ENCODE measurements at places on chromosomes 4 and X.

GRCh38 chrX:132491191-132491590 is 2.4 kb upstream of the MBNL3 start:
- DNase-seq, result no peak

- DNase-seq, result no peak
These were observed 54.7 kb downstream of the OTC start for GRCh38 chrX:38407126-38407525.

DNA sequence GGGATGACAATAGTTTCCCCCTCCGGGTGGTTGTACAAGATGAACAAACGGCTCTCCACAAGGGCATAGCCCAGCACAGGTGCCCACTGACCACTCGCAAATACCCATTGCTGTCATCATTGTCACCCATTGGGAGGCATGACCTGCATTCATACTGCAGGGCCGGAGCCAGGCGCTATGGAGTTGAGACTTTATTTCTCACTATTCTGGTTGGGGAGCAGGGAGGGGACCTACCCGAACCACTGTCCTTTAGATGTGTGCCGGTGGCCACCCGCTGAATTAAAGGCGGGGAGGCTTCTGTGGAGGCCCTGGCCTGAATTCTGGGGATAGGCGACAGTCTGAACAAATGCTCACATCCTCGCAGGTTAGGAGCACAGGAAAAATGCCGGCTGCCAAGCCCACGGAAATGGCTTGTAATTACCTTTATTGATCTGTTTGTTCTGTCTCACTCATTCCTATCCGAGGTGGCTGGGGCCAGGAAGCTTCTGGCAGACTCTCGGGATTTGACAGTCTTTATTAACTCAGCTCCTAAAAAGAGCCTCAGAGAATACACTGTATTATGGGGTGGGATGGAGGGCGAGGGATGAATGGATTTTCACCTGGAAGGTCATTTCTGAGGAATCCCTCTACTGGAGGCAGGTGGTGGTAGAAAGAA is 125.1 kb upstream of the PSAPL1 start:
- no peak for DNase-seq

DNA sequence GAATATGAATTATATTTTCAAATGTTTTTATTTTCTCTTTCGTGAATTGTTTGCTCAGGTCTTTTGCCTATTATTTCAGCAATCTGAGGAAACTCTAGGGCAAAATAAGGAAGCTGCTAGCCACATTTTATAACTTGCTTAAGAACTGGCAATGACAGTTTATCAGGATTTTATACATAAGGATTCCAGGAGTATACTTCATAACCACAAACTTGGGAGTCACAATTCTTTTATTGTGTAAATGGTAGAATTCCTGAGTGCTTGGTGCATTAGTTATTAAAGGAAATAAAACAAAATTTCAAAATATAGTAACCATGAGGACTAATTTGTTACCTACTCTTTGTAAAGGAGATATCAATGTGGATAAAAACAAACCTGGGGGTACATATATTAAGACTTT is 54.4 kb downstream of the PALLD start:
- DNase-seq, result no peak

DNA sequence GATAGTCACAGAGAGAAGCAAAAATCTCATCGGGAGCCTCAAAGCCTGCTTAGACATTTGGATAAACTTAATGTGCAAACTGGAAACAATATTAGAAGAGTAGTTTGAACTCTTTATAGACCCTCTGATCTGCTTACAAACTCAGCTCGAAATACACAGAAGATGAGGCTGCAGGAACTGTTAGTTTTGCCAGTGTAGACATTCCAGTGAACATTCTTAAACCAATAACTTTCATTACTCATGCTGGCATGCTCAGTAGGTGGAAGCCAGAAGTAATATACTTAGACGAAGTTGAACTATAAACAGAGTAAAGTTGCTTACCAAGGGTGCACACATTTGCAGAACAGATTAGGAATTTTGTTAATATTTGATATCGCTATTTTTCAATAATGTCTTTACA is 303.5 kb downstream of the ANKRD50 start:
- no peak for DNase-seq

- no peak for DNase-seq
These were observed 212.6 kb upstream of the LCORL start for GRCh38 chr4:18234108-18234507.

- DNase-seq, result no peak
These were observed 109.3 kb downstream of the MAGEC2 start for GRCh38 chrX:142095651-142096245.

DNA sequence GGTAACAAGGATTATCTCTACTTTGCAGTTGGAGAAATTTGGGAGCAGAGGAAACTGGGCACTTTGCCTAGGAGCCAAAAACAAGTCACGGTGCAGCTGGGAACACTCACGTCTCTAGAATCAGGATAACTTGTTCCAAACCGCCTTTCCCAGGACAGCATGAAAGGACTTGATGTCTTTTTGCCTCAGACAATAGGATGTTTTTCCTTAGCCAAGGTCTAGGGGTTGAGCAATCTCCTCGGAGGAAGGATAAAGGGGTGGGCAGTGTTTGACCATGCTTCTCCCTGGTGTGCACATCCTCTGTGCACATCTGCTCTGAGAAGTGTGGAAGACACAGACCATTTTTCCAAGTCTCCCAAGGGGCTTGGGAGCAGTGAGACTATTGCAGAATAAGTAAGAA is 1.7 kb upstream of the SPARCL1 start:
- DNase-seq, result no peak

DNA sequence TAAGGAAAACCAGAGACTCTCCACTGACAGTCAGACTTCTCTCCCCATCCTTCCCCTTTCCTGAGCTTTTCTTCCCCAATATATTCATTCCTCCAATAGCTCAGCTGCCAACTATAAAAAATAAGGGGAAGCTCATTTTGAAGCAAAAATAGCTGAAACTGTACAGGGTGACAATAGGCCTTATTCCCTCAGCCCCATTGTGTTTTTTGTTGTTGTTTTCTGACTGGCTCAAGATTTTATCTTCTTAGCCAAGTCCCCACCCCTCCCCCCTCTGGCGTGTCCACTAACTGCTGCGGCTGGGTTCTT is 26.2 kb downstream of the PRPS1 start:
- no peak for DNase-seq

DNA sequence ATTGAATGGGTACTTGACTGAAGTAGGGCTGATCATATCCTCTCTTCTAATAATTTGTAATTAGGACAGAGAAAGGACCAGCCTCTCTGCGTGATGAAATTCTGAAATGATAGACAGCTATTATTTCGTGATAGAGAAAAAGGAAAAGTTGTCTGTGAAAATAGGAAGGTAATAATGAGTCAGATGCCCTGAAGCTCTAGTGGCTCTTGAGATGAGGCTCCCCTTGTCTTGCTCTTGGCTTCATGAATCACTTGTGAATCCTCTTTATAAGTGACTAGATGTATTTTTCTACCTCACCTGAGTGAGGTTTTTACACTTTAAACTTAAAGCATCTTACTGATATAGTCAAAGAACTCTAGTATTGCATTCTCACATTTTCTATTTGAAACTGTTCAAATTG is 888.9 kb downstream of the PCDH18 start:
- DNase-seq, result no peak

DNA sequence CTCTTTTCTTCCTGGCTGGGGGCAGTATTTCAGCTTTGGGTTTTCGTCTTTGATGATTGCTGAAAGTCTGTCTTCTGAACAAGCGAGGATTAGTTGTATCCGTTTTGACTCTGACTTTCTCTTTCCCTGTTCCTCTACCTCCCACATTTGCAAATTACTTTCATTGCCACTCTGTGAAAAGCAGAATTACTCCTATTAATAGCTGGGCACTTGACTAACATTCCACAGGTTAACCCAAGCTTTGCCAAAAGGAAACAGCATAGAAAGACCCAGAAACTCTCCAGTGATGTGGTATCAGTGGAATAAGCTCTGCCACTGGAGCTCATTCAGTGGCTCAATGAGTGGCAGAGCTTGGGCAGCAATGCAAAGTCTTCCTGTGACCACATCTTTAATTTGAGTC is 238.9 kb downstream of the PALLD start:
- no peak for DNase-seq

- DNase-seq, result no peak
These were observed 203.1 kb downstream of the BCOR start for GRCh38 chrX:39894683-39895082.

DNA sequence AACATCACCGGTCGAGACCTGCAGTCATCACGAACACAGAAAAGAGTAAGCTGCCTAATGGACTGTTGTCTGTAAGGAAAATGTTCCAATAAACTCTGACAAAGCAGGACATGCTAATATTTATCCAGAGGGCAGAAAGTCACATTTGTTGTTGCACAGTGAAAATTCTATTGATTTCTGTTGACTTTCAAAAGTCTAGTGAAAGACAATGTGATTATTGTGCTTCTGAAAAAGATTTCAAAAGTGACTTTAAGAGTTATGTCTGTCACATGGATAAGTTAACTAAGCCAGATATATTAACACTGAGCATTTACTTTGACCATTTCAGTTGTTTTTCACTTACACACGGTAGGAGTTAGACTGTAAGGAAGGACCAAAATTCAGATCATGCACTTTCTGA is 9.3 kb upstream of the RFC1 start:
- no peak for DNase-seq

DNA sequence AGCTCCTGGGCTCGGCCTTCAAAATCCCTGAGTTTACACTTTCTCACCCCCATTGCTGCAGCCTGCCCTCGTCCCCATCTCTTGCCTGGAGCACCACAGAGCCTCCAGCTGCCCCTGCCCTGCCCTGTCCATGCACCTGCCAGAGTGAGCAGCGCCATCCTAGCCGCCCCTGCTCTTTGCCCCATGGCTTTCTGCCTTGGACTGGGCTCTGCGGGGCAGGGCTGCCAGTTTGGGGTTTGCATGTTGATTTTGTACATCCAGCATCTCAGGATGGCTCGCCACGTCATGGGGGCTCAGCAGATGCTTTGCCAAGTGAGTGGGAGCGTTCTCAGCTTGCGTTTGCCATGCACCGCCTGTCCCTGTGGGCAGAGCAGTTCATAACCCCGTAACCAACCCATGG is 67.1 kb upstream of the HGFAC start:
- DNase-seq, result no peak

- no peak for DNase-seq
These were observed 62.5 kb upstream of the GPR174 start for GRCh38 chrX:79081895-79082512.

DNA sequence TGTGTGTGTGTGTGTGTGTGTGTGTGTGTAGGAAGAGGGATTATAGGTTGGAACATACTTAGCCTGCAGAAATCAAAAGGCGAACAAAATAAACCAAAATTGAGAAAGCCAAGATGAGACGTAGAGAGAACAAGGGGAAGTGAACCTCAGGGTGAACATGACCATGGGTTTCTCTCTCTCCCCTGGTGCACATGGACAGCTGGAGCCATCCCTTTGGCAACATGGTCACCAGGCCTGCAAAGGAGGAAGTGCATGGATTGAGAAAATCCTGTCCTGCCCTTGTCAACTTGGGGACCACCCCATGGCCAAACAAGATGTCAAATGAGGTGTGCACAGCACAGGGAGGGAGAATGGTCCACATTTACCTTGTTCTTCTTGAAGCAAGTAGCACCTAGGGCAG is 23.1 kb downstream of the LGI2 start:
- DNase-seq, result no peak

DNA sequence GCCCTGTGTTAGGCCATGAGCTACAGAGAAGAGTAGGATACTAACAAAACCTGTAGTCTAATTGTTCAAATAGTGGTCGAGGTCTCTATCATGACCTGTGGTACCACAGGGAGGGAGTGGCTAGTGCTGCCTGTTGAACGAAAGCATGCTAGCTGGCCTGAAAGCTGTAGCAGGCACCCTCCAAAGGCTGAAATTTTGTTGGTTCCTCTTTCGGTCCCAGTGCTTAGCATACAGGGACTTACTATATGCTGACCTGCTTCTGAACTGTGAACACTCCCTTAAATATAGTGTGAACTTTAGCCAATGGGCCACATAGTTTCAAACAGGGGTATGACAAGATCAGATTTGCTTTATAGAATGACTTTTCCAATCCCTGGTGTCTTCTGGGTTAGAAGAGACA is 113.4 kb downstream of the PJA1 start:
- no peak for DNase-seq

DNA sequence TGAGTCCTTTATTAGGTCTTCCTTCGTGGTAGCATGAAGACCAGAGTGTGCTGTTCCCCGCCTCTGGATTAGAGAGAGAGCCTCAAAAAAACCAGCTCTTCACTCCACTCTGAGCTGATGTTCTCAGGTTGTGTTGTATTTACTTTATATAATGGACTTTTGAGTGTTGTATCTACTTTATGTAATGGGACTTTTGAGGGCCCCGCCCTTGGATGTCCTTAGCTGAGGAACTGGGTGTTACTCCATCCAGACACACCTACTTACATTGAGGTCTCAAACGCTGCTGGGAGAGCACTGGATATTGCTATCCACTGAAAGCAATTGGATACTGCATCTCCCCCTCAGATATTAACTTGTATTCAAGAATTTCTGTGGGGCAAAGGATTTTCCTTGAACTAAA is 28.2 kb downstream of the ATP8A1 start:
- DNase-seq, result no peak

- DNase-seq, result no peak
These were observed 20.2 kb downstream of the SYAP1 start for GRCh38 chrX:16739574-16739973.

DNA sequence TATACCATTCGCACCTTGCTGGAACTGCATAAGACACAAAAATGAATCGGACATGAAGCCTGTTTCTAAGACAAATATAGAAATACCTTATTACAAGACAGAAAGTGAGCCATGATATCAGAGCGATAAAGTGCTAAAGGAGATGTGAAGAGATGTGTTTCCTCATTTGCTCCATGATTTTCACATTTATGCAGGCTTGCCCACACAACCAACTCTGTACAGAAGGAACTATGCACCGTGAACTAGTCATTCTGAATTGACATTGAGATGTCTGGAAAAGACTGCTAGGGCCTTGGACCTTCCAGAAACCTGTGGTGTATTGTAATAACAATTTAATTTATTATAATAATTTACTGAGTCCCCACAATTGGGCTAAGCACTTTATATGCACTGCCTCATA is 38.6 kb upstream of the TXK start:
- DNase-seq, result no peak

DNA sequence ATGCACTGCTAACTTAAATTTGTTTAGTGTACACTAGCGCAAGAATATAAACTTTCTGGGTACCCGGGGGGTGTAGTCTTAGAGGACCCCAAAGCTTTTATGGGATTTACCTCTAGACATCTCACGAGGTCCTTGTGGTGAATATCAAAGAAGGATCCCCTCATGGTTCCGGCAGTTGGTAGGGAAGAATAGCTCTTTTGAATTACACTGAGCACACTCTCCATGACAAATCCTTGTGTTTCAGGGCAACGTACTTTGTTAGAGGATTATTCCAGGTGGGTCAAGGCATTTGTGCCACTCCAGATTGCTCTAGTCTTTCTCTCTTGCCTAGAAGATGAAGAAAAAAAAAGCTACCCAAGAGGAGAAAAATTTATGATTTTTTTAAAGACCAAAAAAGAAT is 387.6 kb downstream of the PDHA2 start:
- DNase-seq, result no peak

DNA sequence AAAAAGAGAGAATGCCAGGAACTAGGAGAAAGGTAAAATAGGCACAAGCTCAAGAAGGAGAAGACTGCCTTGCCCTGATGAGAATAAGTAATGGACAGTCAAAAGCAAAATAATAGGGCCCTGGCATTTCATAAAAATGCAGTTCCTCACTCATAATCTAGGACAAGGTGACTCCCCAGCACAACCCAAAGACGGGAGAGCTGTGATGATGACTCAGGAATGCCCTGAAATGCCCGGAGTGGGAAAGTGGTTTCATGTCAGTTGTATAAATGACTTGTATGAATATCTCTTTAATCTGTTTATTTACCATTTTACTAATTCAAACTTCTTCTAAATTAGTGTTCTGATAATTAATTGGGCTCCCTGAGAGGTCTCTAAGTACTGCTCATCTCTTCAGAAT is 28.8 kb upstream of the SETD7 start:
- DNase-seq, result no peak
